KBM-7 (cell line): ENCODE measurements at places on chromosomes 7 and 10.

GRCh38 chr10:61825628-61826027 is 75.9 kb upstream of the ARID5B start:
- DNase-seq: no peak

- no peak for DNase-seq
These were observed 166.9 kb downstream of the GLI3 start for GRCh38 chr7:42070068-42070467.

DNA sequence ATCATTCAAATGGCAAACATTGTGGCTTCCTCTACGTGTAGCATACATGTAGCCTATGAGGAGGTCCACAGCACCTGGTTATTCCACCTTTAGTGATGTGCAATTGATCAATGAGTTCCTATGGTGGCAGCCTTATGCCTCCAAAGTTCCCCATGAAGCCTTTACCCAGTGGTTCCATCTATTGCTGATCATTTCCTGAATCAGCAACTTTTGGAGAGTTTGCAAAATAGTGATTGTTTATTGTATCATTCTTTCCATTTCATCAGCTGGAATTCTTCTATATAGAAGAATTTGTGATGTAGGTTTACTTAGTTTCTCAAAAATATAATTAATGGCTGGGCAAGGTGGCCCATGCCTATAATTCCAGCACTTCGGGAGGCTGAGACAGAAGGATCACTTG is 380.2 kb upstream of the MKI67 start:
- no peak for DNase-seq

GRCh38 chr10:59536167-59537014 is 173.3 kb downstream of the SLC16A9 start:
- no peak for DNase-seq

DNA sequence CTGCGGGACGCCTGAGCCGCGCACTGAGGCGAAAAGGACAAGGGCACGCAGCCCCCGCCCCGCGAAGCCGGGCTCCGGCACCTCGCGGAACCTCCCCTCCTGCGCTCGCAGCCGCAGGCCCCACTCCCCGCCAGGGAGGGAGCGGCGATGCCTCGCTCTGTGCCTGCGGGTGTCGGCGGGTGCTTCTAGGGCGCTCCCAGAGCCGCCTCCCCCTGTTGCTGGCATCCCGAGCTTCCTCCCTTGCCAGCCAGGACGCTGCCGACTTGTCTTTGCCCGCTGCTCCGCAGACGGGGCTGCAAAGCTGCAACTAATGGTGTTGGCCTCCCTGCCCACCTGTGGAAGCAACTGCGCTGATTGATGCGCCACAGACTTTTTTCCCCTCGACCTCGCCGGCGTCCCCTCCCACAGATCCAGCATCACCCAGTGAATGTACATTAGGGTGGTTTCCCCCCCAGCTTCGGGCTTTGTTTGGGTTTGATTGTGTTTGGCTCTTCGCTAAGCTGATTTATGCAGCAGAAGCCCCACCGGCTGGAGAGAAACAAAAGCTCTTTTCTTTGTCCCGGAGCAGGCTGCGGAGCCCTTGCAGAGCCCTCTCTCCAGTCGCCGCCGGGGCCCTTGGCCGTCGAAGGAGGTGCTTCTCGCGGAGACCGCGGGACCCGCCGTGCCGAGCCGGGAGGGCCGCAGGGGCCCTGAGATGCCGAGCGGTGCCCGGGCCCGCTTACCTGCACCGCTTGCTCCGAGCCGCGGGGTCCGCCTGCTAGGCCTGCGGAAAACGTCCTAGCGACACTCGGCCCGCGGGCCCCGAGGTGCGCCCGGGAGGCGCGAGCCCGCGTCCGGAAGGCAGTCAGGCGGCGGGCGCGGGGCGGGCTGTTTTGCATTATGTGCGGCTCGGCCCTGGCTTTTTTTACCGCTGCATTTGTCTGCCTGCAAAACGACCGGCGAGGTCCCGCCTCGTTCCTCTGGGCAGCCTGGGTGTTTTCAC is 519 bp downstream of the ITGB8 start:
- DNase-seq: no peak

GRCh38 chr10:30430544-30431298 is 3.3 kb upstream of the MAP3K8 start:
- no peak for DNase-seq
